Activated CD8-positive, alpha-beta memory T cell treated with anti-CD3 and anti-CD28 coated beads for 1 hour (primary cell): ENCODE measurements at places on chromosomes 16 and 17.

DNA sequence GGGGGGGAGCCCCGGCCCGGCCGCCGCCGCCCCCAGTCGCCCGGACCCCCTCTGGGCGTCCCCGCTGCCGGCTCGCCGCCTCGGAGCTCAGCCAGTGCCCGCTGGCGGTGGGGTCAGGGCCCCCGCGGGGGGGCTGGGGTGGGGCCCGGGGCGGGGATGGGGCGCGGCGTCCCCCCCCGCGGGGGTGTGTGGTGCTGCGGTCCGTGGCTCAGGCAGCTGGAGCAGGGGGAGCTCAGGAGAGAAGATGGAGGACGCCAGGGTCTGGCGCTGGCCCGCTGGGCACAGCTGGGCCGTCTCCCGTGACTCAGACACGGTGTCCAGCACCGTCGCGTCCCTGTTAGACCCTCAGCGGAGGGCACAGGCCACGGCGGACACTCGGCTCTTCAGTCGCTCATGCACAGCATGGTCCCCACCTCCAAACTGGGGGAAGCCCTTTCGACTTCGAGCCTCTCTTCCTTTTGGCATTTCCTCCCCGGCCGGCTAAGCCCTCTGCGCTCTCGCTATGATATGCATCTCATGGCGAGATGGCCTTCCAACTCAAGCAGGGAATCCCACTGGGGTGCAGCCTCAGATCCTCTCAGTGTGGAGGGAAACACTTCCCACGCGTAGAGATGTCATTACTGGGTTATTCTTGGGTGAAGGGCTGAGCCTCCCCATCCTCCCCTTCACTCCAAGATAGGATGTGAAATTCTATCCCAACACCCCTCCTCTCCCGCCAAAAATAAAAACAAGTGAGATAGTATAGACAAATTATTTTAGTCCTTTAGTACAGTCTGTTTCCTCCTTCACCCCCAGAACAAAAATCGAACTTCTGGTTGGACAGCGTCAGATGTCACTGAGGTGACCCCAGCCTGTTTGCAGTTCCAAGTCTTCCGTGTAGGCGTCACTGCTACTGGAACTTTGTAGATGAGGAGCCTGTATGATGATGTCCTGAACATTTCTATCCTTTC, 522 bp upstream of the VEZF1 start:
- DNase-seq: peak; percentile 57

GRCh38 chr17:39794249-39794970, 56.7 kb downstream of the GRB7 start:
- DNase-seq: no peak

- DNase-seq: no peak
These were observed 41.0 kb upstream of the ZNF750 start for GRCh38 chr17:82880620-82881323.

DNA sequence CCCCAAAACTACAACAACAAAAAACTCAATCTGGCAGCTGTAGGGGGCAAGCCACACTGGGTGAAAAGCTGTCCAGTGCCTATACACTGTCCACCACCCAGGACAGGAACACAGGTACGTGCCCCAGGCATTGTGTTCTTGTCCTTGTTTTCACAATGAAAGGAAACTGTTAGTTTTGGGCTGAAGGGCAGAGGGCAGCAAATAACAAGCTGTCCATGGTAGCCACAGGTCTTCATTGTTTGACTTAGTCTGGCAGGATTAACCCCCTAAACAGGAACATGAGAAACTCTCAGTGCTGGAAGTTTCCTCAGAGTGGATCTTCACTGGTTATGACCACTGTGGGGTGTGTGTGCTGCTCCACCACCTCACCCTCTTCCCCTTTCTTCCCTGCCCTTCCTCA, 224.6 kb upstream of the N4BP1 start:
- DNase-seq: no peak

DNA sequence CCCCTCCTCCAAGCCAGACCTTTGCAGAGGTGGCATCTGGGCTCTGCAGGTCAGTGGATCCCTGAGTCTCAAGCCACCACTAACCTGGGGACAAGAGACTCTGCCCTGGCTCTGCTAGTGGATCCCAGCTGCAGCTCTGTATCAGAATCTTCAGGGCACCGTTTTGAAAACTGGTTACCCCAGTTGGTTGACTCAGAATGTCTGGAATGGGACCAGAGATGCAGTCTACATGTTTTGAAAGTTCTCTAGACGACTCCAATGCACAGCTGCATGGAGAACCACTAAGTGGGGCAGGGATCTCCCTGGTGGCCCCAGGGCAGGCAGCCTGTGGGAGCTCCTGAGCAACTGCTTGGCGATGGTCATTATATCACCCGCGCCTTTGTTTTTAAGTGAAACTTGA, 34.1 kb upstream of the ADORA2B start:
- DNase-seq: no peak

DNA sequence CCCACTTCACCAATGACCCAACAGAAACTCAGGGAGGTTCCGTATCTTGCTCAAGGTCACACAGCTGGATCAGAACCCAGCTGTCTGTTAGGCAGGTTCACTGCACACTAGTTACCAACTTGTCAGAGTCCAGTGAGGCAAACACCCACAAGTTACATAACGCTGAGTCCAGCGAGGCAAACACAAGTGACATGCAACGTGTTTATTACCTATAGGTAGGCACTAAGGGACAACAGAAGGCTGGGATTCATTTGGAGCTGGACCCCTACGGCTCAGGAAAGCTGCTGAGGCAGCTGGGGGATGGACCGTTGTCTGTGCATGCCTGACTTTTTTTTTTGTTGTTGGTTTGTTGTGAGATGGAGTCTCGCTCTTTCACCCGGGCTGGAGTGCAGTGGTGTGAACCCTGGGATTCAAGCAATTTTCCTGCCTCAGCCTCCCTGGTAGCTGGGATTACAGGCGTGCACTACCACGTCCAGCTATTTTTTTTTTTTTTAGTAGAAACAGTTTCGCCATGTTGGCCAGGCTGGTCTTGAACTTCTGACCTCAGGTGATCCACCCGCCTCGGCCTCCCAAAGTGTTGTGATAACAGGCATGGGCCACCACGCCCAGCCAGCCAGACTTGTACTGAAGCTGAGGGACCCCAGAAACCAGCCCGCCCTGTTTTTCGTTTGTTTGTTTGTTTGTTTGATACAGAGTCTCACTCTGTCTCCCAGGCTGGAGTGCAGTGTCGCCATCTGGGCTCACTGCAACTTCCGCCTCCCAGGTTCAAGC, 1.9 kb upstream of the RSAD1 start:
- no peak for DNase-seq

DNA sequence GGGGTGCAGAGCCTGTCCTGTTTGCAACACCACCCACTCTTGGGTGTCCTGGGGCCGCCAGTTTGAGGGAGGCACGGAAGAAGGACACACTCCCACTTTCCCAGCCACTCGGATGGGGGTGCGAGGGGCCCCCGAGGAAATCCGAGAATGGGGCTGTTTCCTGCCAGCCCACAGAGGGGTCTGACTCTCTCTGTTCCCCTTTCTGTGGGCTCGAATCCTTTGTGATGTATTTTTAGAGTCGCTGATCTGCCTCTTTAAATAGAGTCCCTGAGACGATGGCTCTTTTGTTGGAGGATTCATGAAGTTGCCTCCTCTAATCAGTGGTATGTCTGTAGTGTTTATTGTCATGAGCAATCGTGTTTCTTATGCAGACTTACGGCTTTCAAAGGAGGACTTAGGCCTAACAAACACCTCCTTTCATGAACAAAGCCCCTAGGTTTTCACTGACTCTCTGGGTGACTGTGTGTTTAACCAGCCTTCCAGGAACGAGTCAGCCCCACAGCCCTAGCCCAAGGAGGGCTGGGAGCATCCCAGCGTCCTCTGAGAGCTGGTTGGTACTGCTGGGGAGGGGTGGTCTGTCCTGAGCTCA, 29.1 kb downstream of the CIBAR2 start:
- no peak for DNase-seq

DNA sequence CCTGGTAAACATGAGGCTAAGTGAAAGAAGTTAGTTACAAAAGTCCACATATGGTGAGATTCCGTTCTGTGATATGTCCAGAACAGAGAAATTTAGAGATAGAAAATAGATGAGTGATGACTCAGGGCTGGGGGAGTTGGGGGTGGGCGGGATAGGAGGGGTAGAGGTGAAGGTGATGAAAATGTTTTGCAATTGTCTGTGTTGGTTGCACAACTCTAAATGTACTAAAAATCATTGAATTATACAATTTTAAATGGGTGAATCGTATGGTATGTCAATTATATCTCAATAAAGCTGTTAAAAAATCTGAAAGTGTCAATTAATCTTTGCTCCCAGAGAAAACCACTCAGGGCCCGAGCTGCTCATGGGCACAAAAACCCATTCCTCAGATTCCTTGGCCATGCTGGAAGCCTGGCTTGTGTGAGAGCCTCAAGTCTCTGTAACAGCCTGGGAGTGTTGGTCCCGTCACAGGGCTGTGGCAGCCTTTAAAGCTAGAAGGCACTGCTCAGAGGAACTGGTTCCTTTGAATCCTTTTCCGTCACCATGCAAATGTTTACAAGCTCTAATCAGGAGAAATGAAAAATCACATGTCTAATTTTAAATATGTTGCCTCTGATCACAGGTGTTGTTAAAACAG, 225.3 kb downstream of the WWOX start:
- no peak for DNase-seq

DNA sequence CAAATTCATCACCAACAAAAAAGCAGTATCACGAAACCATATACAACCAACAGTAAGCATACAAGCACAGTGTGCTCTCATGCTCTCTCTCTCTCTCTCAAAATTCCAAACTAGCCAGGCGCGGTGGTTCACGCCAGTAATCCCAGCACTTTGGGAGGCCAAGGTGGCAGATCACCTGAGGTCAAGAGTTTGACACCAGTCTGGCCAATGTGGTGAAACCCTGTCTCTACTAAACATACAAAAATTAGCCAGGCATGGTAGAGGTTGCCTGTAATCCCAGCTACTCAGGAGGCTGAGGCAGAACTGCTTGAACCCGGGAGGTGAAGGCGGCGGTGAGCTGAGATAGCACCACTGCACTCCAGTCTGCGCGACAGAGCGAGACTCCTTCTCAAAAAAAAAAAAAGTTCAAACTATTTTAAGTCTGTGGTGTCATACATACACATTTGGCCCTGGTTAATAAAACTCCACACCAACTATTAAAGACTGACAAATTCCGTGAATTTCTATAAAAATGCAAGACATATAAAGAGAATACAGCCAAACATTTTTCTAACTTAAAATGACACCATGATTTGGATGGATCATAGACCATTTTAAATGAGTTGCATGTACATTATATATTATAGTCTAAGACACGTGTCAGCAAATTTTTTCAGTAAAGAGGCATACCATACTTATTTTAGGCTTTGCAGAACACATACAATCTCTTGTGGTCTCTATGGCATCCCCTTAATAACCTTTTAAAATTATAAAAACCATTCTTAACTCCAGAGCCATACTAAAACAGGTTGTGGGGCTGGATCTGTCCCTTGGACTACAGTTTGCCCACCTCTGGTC, 30.9 kb downstream of the GLG1 start:
- no peak for DNase-seq

- no peak for DNase-seq
These were observed 140.2 kb upstream of the CHMP6 start for GRCh38 chr17:80851277-80851925.

GRCh38 chr16:6341981-6342380, 990.7 kb upstream of the RBFOX1 start:
- no peak for DNase-seq

- DNase-seq: no peak
These were observed 27.1 kb upstream of the LASP1NB start for GRCh38 chr17:38898291-38898679.

DNA sequence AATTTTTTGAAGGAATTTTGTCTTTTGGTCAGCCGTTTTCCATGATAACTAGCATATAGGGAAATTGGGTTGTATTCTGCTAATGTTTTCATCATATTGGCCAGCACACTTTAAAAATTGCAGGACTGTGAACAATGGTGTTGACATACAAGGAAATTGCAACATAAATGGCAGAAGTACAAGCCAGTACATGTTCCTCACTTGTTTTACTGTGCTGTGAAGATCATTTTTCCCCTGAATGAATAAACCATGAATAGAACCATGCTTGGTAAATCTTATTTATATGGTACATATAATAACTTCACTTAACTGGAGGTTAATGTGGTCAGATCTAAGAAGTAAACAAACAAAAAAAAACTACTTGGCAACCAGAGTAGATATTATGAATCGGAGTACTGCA, 22.8 kb downstream of the OMG start:
- no peak for DNase-seq

- DNase-seq: no peak
These were observed 23.7 kb downstream of the CDH1 start for GRCh38 chr16:68760671-68761275.

GRCh38 chr17:76997981-76998531, 129.9 kb downstream of the MGAT5B start:
- DNase-seq: peak; percentile 22

GRCh38 chr17:50117202-50118051, 12.5 kb downstream of the SAMD14 start:
- DNase-seq: peak; percentile 53

DNA sequence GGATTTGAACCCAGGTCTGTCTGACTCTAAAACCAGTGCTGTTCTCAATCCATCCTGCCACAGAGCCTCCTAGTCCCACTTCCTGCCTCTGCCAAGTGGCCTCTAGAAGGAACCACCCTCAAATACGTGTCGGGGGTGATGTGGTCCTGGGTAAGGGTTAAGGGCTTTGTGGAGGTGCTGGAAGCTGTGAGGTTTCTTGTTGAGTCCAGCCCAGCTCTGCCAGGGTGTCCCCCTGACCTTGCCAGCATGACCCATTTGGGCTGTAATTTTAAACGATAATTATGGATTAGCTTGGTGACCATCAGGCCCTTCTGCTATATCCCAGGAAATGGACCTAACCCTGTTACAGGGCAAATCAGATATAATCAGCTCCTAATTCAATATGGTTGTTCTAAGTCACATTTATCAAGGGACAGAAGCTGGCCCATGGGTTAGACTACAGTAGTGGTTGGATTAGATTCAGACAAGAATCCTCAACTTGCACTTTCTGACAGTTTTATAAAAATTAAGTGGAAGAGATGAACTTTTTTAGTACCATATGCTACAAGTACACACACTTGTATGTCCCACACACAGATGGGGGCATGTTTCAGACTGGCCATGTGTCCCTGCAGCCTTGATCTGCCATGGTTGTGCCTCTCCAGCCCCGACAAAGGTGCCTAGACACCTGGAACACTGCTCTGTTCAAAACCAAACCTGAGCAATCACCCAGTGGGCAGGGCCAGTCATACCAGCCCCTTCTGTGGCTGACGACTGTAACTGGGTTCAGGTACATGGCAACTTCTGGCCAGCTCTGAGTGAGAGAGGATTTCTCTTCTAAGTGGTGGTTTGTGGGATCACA, 48.0 kb downstream of the SMPD3 start:
- DNase-seq: no peak
